Bronchial epithelial cell (primary cell): ENCODE measurements at places on chromosomes 2 and 18. TPM values are rescaled to one million over a fixed set of nuclear protein-coding genes. Genes with fewer than 3 reads are reported as not detected.
A peak's percentile ranks its signal among the peaks of the same experiment; 100 is the strongest.

- no peak for DNase-seq
Observed at GRCh38 chr2:241801611-241802420, 7.2 kb upstream of the NEU4 start.

SLC30A3 gene
- not detected in 2 replicates for total RNA-seq

GRCh38 chr2:70553334-70553583 is 367 bp downstream of the TGFA start:
- DNase-seq = peak; percentile 42

- no peak for DNase-seq
Observed at GRCh38 chr18:51425889-51426288, 228.4 kb upstream of the MEX3C start.

GRCh38 chr2:126059379-126059778 is 596.6 kb upstream of the GYPC start:
- DNase-seq = no peak

GRCh38 chr2:128784626-128785306 is 466.1 kb upstream of the HS6ST1 start:
- DNase-seq = no peak

NR4A2 gene
- under 0.01 and 0.26 TPM in 2 replicates for total RNA-seq

GRCh38 chr18:39199231-39199855 is 1633.7 kb upstream of the CELF4 start:
- DNase-seq = no peak

DNA sequence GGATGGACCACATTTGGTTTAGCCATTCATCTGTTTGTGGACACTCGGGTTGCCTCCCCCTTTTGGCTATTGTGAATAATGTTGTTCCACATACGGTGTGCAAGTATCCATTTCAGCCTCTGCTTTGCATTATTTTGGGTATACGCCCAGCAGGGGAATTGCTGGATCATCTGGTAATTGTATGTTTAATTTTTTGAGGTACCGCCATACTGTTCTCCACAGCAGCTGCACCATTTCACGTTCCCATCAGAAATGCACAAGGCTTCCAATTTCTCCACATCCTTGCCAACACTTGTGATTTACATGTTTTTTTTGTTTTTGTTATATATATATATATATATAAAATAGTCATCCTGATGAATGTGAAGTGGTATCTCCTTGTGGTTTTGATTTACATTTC is 54.6 kb upstream of the TWIST2 start:
- DNase-seq = no peak

TRIM43 gene
- under 0.01 TPM in 1 of 2 replicates, not detected in the other for total RNA-seq

GALNT3 gene
- 56.7 and 59.5 TPM in 2 replicates for total RNA-seq

DNA sequence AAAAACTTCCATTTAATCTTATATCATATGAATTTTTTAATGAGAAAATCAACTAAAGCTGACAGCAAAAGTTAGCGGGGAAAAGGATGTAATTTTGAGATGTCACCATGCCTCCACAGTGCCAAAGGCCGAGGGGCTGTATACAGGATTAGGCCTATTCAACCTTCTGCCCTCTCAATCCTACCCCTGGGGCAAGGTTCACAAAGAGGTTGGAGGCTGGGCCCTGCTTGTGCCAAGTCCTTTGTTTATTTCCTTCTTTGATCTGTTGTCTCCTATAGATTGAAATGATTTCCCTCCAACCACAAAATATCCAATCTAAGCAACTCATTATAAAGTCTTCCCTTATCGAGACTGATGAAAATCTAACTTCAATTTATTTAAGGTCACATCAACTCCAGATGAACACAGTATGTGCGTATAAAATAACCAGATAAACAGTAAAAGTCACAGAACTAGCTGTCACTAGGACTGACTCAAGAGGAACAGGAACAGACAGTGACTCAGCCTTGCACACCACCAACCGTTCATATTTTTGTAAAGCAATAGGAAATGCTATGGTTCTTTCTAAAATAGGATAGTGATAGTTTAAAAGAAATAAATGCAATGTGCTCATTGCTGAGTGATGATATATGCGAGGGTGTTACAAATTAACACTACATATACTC is 95.8 kb downstream of the SLC25A12 start:
- DNase-seq = peak; percentile 75

EGR4 gene
- total RNA-seq = not detected in 2 replicates

- DNase-seq = peak; percentile 75
Observed at GRCh38 chr18:75926811-75927210, 499.3 kb upstream of the SMIM21 start.

DNA sequence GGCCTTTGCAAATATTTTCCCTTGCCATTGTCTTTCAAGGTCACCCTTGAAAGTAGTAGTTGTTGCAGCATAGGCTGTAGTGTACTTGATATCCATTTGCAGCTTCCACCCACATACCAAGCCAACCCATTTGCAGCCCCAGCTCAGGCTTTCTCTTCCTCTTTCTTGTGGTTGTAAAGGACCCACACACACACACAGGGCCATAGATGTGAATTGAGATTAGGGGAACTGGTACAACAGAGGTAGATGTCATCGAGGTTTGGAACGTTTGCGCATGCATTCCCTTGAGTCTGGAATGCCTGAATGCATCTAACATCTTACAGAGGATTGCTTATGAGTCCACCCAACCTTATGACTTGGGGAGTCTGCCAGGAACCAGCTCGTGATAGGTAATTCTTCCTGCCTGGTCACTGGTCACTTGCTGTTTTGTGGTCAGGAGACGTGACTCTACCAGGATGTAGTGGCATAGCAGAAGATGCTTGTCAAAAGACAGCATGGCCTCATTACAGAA is 91.9 kb downstream of the MRPS9 start:
- DNase-seq = no peak

VSNL1 gene
- 0.64 and 1.6 TPM in 2 replicates for total RNA-seq

RTP5 gene
- not detected in 2 replicates for total RNA-seq

C2orf66 gene
- under 0.01 and 0.38 TPM in 2 replicates for total RNA-seq

DNA sequence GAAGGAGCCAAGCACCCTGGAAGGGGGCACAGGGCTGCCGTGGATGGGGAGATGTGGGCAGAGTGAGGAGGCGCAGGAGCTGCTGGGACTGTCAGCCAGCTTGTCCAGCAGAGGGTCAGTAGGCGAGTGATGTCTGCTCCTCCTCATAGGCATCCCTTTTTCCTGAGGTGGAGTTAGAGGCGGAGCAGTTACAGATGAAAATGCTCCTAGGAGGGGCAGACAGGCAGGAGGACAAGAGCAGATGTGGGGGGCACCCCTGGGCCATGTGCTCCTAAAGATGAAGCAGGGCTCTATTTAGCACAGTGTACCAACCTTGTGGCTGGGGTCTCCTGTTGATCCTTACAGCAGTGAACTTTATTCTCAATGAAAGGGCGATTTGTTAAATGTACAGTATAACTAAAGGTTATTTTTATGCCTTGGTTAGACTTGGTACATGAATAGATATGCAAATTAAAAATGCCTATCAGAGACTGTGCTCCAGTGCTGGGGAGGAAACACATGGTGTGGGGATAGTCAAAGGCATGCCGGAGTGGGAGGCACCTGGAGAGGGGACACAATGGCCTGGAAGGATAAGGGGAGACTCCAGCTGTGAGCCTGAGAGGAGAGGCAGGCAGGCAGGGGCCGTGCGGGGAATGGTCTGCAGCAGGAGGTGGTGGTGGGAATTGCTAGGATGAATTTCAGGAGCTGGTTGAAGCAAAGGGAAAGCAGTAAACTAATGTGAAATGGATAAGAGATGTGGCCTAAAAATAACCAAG is 175.3 kb downstream of the CLIP4 start:
- no peak for DNase-seq

DNA sequence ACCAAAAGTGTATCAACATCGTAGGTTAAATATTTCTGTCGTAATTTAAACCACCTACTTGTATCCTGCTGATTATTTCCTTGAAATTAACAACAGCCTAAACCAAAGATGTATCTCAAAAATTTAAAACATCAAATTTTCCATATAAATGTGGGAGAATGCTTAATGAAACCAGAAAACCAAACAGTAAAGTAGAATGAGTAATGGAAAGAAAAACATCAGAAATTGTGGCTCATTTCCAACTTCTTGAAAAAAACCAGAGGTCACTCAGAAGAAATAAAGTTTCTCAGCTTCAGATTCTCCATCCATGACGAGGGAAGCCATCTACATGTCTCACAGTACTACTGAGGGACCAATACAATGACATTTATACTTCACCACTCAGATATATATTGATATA is 296.5 kb downstream of the NOL4 start:
- DNase-seq = no peak
